Cardiac muscle cell (in vitro differentiated cells and primary cell): ENCODE measurements at places on chromosomes 7 and 10. TPM values are rescaled to one million over a fixed set of nuclear protein-coding genes. Genes with fewer than 3 reads are reported as not detected.

DNA sequence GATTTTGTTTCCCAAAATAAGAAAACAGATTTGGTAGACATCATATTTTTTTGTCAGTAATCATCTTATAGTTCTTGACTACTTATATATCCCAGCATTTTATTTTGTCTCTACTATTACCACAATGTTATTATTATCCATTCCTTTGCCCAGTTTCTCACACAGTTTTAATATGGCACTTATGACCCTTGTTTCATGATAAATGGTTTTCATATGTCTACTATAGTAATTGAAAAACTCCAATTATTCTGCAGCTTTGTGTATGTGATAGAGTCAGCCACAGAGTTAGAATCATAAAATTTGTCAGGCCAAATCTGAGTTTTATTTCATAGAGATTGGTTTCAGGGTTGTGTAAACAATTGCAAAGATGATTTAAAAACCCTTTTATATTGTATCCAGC is 203.9 kb downstream of the MALRD1 start:
- DNase-seq: no peak
- H3K36me3 ChIP-seq: no peaks in the 10 kb centered on the region
- no peak overlapping the region for H3K4me3 ChIP-seq
- no peaks in the 10 kb centered on the region for H3K27me3 ChIP-seq
- no peak overlapping the region for H3K27ac ChIP-seq
- no peaks in the 10 kb centered on the region for H3K4me1 ChIP-seq

The PAPSS2 gene
- total RNA-seq: 2.4 and 5.4 TPM in 2 replicates

- peaks cover 13% of the 10 kb centered on the region for H3K4me1 ChIP-seq
- H3K4me3 ChIP-seq: no peak overlapping the region
- no peak for DNase-seq
- H3K27me3 ChIP-seq: no peaks in the 10 kb centered on the region
Measured at GRCh38 chr7:47149208-47149839, 432.6 kb downstream of the TNS3 start.

DNA sequence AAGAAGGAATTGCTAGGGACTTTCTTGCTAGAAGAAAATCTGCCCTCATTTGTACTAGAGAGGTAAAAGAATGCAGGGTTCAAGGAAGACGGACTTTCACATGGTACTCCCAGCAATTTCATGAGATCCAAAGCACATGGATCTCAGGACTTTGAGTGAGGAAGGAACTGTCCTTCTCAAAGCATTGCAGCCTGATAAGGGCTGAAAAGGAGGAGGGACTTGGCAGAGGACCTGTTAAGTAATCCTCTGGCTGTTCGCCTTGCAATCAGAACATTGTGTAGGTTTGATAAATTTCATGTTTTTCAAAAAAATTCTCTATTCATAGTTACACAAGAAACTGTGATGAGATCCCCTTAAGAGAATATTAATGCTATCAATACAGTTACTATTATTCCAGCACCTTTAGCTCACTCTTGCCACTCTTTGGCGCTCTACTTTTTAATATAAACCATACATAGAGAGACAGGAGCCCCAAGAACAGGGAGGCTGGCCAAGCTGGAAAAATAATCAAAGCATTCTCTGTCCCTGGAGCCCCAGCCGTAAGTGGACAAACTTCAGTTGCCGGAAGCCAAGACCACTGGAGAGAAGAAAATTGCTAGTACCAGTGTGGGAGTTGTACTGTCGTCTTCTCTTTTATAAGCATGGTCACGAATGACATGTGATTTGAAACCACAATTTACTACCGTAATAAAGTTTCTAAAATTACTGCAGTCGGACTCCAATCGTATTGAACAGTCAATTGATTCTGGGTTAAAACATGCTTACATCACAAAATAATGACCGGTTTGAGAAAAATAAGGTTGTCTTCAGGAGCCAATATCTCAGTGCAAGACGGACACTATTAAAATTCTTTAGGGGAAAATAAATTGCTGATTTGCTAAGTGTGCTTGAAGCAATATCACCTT is 424.4 kb downstream of the SDK1 start:
- no peaks in the 10 kb centered on the region for H3K36me3 ChIP-seq
- H3K27ac ChIP-seq: no peak overlapping the region
- H3K4me1 ChIP-seq: peaks cover 5% of the 10 kb centered on the region
- H3K27me3 ChIP-seq: no peaks in the 10 kb centered on the region

GRCh38 chr10:70807556-70807955 is 8.2 kb upstream of the SGPL1 start:
- no peak overlapping the region for H3K27ac ChIP-seq
- H3K4me3 ChIP-seq: no peak overlapping the region
- no peaks in the 10 kb centered on the region for H3K36me3 ChIP-seq

DNA sequence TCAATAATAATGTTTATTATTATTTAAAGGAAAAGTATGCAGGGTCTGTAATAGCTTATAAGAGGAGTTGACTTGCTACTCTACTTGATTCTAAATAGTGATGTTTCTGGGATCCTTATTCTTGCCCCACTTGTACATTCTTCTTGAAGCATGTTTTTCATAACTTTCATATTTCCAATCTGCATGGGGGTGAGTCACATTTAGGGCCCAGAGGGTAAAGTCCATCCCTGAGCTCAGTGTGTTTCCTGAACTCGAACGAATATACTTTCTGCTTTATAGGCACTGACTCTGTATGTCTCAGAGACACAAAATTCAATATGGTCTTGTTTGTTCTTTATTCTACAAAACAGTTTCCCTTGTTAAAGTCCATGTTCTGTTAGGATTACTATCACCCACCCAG is 61.0 kb upstream of the SMIM30 start:
- H3K27ac ChIP-seq: no peak overlapping the region
- no peak overlapping the region for H3K4me3 ChIP-seq
- H3K36me3 ChIP-seq: no peaks in the 10 kb centered on the region

DNA sequence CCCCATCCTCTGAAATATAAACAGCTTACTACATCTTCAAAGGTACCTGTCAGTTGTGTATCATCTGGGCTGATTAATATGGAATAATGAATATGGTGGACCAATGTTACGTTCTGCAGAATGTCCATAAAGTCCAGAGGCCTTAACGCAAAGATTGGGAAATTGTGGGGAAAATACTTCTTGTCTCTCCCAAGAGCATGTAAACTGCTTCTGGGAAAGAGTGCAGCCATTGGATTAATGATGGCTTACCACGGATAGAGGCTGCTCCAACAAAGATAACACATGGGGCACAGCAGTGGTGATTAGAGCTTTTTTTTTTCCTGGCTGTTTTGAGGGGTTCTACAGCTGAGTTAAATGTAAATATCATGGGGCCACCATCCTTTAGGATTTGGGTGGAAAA is 340.4 kb upstream of the AKR1E2 start:
- peaks cover 2% of the 10 kb centered on the region for H3K27me3 ChIP-seq
- no peak overlapping the region for H3K4me3 ChIP-seq
- no peaks in the 10 kb centered on the region for H3K4me1 ChIP-seq
- no peak for DNase-seq
- no peak overlapping the region for H3K27ac ChIP-seq

- no peaks in the 10 kb centered on the region for H3K4me1 ChIP-seq
- H3K36me3 ChIP-seq: peaks cover 9% of the 10 kb centered on the region
- no peaks in the 10 kb centered on the region for H3K27me3 ChIP-seq
- H3K4me3 ChIP-seq: no peak overlapping the region
- no peak overlapping the region for H3K27ac ChIP-seq
Measured at GRCh38 chr7:152329469-152329868, 106.3 kb downstream of the KMT2C start.

The SYT15 gene
- total RNA-seq: 0.27 and 1.1 TPM in 2 replicates

DNA sequence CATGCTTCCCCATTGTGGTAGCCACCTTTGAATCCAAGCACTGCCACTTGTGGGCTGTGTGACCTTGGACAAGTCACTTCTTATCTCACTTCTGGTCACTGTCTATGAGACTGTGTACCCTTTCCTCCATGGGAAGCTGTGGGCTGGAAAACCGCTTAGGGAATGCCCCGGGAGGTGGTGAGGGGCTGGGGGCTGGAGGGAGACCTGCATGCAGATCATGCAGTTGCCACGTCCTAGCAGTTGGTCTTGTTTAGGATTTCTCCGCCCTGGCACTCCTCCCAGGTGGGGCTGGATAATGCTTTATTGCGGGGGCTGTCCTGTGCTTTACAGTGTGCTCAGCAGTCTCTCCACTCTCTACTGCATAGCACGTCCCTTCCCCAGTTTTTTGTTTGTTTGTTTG is 62.9 kb upstream of the OPN4 start:
- no peak for DNase-seq
- H3K36me3 ChIP-seq: no peaks in the 10 kb centered on the region
- H3K27me3 ChIP-seq: no peaks in the 10 kb centered on the region
- no peak overlapping the region for H3K27ac ChIP-seq

The CDNF gene
- total RNA-seq: 0.74 and 4.1 TPM in 2 replicates

DNA sequence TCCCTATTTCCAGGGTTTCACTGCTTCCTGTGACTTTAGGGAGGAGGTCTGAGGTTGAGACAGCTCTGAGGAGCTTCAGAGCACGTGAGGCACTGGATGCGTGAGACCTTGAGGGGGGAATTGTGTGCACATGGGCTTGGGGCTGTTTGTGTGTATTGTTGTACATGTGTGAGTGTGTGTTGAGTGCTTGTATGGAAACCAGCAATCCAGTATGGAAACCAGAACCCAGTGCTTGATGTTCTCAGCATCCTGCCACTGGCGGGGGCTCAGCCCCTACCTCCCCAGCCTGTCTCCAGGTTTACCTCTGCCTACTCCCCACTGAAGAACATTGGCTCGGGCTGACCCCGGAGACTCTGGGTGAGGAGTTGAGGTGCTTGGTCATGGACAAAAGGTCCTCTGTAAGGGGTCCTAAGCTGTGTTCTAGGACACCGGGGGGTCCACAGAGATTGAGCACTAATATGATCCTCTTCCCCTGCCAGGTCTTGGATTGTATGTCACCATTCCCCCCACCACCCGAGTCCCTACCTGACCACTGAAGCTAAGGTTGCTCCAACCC is 20.8 kb downstream of the SFTPD start:
- H3K36me3 ChIP-seq: no peaks in the 10 kb centered on the region
- no peaks in the 10 kb centered on the region for H3K4me1 ChIP-seq
- DNase-seq: no peak
- no peak overlapping the region for H3K27ac ChIP-seq

The HOXA10 gene
- total RNA-seq: not detected in 2 replicates

GRCh38 chr7:27631391-27631790 is 31.3 kb downstream of the HIBADH start:
- H3K27me3 ChIP-seq: no peaks in the 10 kb centered on the region
- no peaks in the 10 kb centered on the region for H3K36me3 ChIP-seq
- peak; percentile 71 for DNase-seq
- no peak overlapping the region for H3K27ac ChIP-seq

DNA sequence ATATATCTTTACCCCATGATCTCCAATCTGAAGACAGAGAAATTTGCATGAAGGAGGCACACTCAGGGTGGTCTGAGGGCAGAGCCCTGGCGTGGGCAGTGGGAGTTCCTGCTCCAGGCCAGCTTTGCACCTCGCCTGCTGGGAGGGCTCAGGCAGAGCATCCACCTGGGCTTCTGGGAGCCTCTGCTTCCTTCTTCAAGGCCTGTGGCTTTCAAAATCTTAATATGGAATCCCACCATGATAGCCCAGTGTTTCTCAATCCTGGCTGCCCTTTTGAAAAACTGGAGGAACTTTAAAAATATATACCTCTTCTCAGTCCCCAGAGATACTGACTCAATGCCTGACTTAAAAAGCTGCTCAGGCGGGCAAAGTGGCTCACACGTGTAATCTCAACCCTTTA is 36.7 kb upstream of the PSAP start:
- no peaks in the 10 kb centered on the region for H3K36me3 ChIP-seq
- H3K4me1 ChIP-seq: no peaks in the 10 kb centered on the region
- no peak overlapping the region for H3K27ac ChIP-seq
- no peak for DNase-seq

The FAM221A gene
- 6.5 and 8.3 TPM in 2 replicates for total RNA-seq

The FOXP2 gene
- 1.5 and 2.7 TPM in 2 replicates for total RNA-seq

The HOXA5 gene
- total RNA-seq: not detected in 2 replicates

DNA sequence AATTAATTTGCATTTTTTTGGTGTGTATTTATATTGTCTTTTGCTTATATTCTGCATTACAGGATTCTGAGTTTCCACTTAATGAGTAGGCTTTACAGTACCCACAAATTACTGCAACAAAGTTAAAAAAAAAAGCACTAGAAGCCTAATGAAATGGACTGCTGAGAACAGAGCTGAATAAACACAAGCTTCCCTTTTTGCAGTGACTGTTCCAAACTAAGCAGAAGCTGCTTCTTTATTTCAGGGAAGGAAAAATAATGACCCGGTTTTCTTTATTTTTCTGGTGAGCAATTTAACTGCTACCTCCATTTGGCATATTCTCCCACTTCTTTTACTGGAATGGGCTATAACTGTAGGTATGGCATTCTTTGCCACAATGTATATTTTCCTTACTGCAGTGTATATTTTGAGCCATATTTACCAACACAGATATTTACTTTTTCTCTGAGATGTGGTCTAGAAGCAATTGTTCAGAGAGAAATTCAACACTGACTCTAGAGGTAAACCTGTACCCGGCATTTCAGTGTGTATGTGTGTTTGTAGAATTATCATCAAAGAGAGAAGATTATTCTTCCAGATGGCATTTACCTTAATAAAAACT is 56.9 kb downstream of the HDAC9 start:
- no peak overlapping the region for H3K4me3 ChIP-seq
- peaks cover 9% of the 10 kb centered on the region for H3K4me1 ChIP-seq
- DNase-seq: no peak

DNA sequence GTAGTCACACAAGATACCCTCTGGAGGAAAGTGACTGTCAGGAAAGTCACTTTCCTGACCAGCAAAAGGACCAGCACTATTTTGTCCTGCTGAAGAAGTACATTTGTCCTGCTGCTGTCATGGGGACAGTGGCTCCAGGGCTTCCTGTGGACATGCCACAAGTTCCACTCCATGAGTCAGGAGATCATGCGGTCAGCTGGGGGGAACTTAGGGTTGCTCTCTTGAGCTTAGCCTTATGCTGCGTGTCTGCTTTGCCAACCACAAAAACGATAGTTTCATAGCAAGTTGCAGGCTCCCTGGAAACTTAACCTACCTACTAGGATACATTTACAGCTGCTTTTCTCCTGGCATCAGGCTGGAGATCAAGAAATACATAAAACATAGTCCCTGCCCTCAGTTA is 19.8 kb upstream of the ALOX5 start:
- H3K27me3 ChIP-seq: no peaks in the 10 kb centered on the region
- DNase-seq: no peak
- H3K4me3 ChIP-seq: no peak overlapping the region
- H3K27ac ChIP-seq: no peak overlapping the region
- no peaks in the 10 kb centered on the region for H3K4me1 ChIP-seq

The DPYSL4 gene
- 30.3 and 58.0 TPM in 2 replicates for total RNA-seq

GRCh38 chr7:114785496-114785895 is 136.4 kb upstream of the MDFIC start:
- no peak overlapping the region for H3K4me3 ChIP-seq
- no peaks in the 10 kb centered on the region for H3K27me3 ChIP-seq
- H3K27ac ChIP-seq: no peak overlapping the region
- no peak for DNase-seq

The H2BK1 gene
- not detected in 2 replicates for total RNA-seq

GRCh38 chr7:2725178-2726105 is 37.4 kb downstream of the AMZ1 start:
- H3K4me3 ChIP-seq: no peak overlapping the region
- peaks cover 4% of the 10 kb centered on the region for H3K36me3 ChIP-seq
- no peaks in the 10 kb centered on the region for H3K27me3 ChIP-seq
- no peak for DNase-seq

The RASA4B gene
- 4.7 and 15.1 TPM in 2 replicates for total RNA-seq
